ENCODE measurements at places on chromosomes 11 and 22.

GRCh38 chr11:60801194-60801593 is 16.1 kb downstream of the MS4A10 start:
- no peak for DNase-seq

- no peak for DNase-seq
These were observed 18.2 kb downstream of the GDPD5 start for GRCh38 chr11:75507571-75507970.

- DNase-seq = no peak
These were observed 22.9 kb downstream of the ARHGAP20 start for GRCh38 chr11:110689306-110689705.

DNA sequence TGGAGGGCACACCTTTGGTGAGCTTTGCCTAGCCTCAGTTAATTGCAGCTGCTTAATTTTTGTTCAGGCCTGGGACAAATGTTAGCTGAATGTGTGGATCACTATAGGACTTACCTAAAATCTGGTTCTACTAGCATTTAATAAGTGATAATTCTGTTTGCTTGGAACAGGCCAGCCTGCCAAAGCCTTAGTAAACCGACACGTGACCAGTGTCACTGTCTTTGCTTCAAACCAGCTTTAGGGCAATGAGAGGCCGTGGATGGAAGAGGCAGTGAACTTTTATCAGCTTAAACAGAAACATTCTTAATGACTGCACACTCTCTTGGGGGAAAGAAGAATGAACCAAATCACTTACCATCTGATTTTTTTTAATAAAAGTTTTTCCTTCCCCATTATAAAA is 10.8 kb downstream of the PARVA start:
- no peak for DNase-seq

DNA sequence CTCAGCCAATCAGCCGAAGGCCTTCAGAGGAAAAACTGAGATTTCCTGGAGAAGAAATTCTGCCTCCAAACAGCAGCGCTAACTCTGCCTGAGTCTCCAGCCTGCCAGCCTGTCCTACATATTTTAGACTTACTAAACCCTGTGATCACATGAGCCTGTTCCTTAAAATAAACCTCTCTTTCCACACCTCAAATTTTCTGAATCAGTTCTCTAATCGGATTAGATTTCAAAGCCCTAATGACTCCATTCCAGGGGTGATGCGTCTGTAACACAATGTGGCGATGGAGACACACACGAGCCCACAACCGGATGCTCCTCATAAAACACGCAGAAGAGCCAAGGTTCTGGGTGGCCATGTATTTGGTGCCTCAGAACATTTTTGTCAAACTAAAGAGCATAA is 1371.2 kb downstream of the BRD1 start:
- no peak for DNase-seq

- DNase-seq = no peak
These were observed 996.5 kb downstream of the OPCML start for GRCh38 chr11:132535830-132536229.

GRCh38 chr22:19011075-19011474 is 75.0 kb upstream of the PRODH start:
- no peak for DNase-seq

DNA sequence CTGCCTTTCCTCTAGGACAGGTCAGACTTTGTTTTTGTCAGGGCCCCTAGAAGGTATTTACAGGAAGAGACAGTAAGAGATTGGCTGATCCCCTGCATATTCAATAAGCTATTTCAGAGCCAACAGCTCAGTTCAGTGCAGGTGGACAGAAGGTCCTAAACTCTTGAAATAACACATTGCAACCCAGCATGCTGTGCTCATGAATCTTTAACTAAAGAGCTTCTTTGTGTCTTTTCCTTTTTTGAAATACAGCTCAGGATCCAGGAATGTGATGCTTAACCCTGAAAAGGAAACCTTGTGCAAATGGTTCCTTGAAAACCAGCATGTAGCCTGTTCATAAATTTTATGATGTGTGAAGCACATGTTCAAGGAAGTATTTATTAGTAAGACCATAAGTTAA is 43.9 kb downstream of the BBOX1 start:
- no peak for DNase-seq

- no peak for DNase-seq
These were observed 8.8 kb upstream of the CTSD start for GRCh38 chr11:1772270-1773130.

DNA sequence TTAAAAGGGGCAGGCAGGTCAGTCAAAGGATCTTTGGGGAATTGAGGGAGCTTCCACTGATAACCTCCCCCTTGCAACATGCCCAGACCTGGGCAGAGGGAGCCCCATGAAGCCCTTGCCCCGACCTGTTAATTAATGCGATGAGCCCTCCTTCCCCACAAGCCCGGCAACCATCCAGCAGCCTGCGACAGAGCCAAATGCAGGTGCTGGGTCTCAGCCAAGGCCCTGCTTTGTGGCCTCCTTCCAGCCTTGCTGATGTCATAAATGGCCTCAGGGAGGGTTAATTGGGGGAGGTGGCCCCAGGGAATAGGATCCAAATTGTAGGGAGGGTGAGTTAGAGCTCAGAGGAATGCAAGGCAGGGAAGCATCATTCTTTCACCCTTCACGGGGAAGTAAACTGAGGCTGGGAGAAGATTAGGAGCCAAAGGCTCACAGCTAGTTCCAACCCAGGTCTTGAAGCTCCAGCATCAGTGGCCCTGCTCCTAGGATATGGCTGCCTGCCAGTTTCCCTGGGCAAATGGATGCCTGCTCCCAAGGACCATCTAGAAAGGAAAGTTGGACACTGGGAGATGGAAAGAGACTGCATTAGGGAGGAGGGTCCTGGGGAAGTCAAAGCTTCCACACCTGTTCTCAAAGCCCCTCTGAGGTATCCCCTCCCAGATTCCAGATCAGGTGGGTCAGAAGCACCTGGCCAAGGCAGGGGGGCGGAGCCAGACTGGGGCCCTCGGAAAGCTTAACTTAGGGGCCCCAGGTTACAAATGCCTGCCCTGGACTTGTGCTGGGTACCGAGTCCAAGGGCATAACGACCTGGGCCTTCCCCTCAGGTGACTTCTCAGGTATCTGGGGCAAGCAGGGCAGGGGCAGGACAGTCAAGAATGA is 34.1 kb downstream of the LMO1 start:
- no peak for DNase-seq

DNA sequence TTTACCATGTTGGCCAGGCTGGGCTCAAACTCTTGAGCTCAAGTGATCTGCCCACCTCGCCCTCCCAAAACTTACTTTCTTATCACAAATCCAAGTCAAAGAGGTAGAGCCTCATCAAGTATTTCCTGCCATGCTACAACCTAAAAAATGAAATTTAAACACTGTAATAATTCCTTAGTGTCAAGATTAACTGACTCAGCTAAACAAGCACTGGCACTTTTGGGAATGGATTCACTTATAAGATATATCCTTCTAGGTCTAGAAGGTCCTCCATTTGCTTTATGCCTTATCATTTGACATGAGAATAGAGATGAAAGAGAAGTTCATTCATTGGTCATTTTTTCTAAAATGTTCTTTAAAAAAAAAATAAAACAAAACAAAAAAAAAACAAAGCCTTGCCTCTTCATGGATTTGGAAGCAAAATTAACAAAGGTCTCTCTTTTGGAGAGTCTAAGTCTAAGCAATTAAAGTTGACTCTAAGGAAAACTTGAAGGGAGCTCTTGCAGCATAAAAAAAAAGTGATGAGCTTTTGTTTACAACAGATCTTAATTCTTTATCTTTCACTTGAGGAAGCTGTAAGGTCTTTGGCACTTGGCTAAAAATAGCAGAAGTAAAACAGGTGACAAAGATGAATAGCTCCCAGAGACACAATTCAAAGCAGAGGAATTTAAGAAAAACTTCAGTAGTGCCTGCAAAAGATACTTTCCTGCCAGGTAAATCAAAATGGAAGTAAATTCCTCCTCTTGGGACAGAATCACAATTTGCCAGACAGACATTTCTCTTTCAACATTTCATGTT is 50.3 kb downstream of the CADM1 start:
- DNase-seq = no peak

DNA sequence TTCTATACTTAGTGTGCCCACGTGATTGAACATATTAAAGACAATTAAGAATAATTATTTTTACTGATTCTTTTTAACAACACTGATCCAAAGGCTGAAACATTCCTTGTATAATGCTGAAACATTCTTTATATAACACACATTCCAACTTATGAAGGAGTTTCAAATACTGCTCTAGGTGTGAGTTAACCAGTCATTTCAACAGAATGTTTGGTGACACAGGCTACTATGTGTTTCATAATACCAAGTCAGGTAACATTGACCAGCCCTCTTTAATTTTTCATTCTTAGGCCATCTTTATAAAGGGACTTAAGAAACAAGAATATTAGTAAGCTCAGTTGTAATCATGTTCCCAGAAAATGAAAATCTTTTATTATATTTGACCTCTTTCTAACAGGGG is 136.6 kb downstream of the ELP4 start:
- DNase-seq = no peak

GRCh38 chr11:1208144-1208393 is 14.8 kb upstream of the MUC5B start:
- no peak for DNase-seq

DNA sequence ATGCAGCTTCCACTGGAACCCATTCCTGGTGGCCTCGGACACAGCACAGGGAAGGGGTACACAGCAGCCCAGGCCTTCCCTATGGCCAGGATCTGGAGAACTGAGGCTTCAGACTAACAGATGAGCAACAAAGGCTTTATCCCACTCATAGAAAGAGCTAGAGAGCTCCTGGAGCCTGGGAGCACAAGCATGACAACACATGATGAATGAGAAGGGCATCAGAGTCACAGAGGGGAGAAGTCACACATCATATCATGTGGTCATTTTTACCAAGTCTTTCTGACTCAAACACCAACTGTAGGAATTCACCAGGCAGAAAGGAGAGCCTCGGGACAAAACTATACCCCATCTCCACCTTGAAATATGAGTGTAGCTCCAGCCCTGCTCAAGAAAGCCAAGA is 43.2 kb downstream of the NRXN2 start:
- DNase-seq = no peak

DNA sequence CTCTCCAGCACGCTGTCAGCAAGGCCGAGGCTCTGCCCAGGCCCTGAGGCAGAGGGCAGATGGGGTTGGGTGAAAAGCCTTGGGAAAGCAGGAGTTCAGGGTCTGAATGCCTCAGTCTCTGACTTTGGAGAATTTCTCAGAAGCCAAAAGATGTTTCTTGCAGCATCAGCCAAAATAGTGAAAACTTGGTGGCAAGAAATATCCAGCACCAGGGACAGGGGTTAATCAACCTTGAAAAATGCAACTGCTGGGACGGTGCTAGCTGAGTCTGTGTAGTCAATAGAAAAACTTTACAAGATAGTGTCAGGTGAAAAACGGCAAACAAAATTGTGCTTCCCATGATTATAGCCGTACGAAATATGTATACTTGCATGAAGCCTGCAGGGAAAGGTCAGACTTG is 1.4 kb upstream of the ABCC8 start:
- no peak for DNase-seq

GRCh38 chr22:43951391-43951790 is 3.9 kb upstream of the SAMM50 start:
- no peak for DNase-seq

- DNase-seq = no peak
These were observed 25.7 kb downstream of the ELFN2 start for GRCh38 chr22:37401401-37402183.

DNA sequence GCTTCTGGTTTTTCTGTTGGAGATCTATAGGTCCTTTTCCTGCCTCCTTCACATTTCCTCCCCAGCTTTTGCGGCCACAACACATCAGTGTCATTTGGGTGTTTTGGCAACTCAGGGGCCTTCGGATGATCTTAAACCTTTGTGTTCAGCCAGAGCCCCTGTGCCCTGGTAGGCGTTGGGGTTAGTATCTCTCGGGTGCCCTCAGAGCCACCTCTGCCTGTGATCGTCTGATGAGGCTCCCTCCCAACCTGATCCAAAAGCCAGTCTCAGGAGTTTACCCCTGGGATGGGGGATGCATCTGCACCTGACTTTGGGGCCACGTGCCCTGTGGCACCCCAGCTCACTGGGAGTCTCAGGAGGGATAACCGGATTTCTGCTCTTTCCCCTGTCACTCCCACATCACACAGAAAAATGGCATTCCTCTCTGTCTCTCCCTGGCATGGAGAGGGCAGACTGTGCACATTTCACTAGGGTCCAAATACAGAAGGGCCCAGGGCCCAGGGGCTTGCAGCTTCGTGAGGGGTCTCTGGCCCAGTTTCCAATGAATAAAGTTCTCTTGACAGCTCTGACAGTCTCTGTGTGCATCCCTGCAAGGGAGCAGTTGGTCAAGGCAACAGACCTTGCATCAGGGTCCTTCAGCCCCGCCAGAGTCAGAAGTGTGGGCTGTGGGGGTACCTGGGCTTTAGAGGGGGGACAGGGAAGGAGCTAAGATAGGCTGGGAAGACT is 2.6 kb downstream of the RNF26 start:
- DNase-seq = no peak

GRCh38 chr11:76738618-76739240 is 44.4 kb upstream of the TSKU start:
- DNase-seq = no peak

- DNase-seq = no peak
These were observed 21.2 kb upstream of the ELF5 start for GRCh38 chr11:34534826-34535225.

DNA sequence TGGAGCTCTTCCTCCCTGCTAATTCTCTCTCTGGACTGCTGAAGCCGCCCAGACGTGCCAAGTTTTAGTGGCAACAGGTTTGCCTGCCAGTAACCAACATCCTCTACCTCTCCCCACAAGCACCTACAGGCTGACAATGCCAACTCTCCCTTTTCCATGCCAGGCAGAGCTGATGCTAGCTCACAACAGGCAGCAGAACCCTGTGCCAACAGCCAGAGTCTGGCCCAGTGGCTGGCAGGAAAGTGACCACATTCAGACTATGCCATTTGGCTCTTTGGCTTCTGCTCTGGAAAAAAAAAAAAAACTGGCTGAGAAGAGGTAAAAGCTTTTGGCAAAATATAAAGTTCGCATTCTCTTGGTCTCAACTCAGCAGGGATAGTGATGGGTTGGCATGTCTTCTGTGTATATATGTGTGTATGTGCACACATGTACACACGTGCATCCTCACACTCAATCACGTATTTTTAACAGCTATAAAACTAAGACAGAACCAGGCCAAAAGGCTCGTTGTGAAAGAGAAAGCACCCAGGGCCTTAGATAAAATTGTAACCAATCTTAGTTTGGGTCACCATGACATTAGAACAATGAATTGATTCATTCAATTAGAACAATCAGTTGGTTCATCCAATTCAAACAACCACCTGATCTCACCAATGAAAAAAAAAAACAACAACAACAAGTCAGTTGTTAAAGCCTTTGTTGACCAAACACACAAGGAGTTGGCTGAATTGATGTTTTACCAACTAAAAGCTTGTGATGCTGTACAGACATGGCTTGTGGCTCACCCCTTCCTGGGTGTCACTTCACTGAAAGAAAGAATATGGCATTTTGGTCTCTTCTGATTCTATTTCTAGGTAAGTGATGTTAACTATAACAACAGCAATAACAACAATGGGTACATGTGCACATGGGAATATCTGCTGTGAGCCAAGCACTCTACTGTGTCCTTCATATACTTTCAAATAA is 48.6 kb downstream of the TRIM29 start:
- no peak for DNase-seq

- DNase-seq = peak; percentile 58
These were observed 14.8 kb upstream of the RPS3 start for GRCh38 chr11:75384438-75385080.

Data from stimulated activated CD8-positive, alpha-beta memory T cell treated with anti-CD3 and anti-CD28 coated beads, Interleukin-2, amount 100 ng/mL, for 1 hour (primary cell).